ENCODE measurements at places on chromosomes 16 and 17. TPM values are rescaled to one million over a fixed set of nuclear protein-coding genes. Genes with fewer than 3 reads are reported as not detected.

DNA sequence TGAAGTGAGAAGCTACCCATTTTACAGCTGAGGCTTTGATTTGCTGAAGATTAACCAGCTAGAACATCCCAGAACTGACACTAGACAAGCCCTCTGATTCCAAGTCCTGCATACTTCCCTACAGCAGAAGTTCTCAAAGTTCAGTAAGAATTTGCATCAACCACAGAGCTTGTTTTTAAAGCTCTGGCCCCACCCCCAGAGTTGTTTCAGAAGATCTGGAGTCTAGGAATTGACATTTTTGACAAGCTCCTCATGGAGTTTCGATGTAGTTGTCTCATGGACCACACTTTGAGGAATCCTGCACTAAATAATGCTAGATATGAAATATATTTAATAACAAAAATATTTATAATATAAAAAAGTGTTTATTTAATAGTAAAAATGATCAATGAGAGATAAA, 120.3 kb upstream of the ADAMTS18 start:
- DNase-seq, result no peak

The NLRC3 gene
- not detected for total RNA-seq

- DNase-seq, result no peak
These were observed 10.5 kb downstream of the BRIP1 start for GRCh38 chr17:61852857-61853256.

DNA sequence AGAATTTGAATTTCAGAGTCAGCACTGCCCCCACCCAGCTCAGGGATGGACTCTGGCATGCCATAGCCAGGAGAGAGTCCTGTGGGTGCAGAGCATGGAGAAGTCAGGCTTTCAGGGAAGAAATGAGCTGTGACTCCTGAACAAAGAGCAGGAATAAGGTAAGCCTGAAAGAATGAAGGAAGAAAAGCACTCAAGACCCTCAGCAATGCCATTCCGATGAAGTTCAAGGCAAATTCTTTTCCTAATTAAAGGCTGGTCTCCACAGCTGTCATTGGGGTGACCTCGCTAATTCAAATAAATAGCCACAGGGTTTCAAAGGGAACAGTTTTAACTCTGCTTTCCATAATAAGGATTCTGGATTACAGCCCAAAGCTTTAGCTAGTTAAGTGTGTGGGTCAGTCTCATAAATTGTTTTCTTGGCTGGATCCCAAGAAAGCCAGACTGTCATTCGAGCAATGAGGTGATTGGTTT, 31.7 kb downstream of the TOM1L2 start:
- no peak for DNase-seq

DNA sequence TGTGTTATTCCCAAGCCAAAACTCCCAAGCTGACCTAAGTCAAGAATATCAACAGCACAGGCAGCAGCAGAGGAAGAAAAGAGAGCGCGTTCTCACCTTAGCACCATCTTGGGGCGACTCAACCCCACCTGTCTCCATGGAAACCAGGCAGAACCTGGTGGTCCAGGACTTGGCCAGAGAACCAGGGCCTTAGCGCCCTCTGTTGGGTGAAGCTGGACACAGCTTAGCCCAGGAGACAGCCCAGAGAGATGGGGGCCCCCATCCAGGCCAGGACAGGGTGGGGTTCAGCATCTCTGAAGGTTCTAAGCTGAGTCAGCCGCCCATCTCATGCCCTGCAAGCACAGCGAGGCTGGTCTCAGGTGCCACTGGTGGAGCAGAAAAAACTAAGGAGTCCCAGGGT, 60.1 kb upstream of the TMEM132E start:
- peak; percentile 86 for DNase-seq

The BEAN1 gene
- total RNA-seq, result 0.32 TPM

DNA sequence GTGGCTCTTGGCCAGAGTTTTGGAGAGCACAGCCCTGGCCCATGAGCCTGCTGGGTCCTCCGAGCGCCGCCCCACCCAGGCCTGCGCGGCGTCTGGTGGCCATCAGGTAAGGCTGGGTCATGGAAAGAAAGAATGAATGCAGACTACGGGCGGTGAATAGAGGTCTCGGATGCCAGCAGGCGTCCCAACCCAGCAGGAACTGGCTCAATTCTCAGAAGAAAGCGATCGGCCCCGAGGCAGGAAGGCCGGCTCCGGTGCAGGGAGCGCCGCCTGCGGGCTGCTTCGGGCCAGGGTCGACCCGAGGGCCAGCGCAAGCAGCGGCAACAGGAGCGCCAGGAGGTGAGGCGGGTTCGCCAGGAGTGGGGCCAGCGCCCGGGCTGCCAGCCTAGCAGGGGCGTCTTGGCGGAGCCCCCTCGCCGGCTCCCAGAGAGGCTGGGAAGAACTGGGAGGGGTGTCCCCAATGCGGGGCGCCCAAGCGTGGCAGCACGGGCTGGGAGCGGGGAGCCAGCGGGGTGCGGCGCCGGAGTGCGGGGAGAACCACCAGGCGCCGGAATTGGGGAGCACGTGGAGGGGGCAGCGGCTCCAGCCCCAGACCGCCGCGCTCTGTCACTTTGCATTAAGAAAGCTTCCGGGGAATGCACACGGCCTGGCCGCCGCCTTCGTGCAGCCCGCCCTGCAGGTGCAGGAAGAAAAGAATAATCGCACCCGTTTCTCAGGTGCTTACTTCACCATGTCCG, 7.1 kb upstream of the TMC5 start:
- peak; percentile 82 for DNase-seq

- DNase-seq, result no peak
These were observed 2026.5 kb downstream of the TP53TG3F start for GRCh38 chr16:35485915-35486314.

GRCh38 chr16:70694088-70694867, 8.4 kb upstream of the MTSS2 start:
- peak; percentile 69 for DNase-seq

DNA sequence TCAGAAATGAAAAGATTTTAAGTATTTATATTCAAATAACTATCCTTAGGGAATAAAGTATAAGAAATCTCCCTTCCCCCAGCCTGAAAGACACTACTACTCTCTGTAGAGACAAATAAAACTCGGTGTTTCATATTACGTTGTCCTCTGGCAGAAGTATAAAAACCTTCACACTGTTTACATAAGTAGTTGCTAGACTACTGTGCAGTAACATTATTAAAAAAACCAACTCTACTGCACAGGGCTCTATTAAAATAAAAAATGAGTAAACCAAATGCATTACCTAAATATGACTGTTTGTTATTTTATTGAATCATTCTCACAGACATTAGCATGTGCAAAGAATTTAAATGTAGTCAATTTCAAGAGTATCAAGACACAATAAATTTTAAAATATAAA, 67.4 kb downstream of the MED13 start:
- DNase-seq, result no peak

- DNase-seq, result no peak
These were observed 112.8 kb downstream of the ZNF778 start for GRCh38 chr16:89330177-89330856.

DNA sequence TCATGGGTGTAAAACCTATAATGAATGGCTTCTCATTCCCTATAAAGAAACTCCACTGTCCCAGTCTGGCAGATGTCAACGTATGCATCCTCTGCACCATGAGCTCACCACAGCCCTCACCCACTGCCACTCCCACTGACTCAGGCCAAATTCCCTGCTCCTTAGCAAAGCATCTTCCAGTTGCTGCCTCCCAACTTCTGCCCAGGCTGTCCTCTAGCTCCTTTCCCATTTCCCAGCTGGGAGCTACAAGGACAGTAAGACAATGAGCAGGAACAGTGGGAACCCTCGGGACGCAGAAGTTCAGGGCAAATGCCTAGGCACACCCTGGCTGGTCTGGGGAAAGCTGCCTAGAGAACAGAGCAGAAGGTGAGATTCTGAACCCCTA, 9.1 kb upstream of the THAP11 start:
- no peak for DNase-seq

The C16orf86 gene
- 6.0 TPM for total RNA-seq

DNA sequence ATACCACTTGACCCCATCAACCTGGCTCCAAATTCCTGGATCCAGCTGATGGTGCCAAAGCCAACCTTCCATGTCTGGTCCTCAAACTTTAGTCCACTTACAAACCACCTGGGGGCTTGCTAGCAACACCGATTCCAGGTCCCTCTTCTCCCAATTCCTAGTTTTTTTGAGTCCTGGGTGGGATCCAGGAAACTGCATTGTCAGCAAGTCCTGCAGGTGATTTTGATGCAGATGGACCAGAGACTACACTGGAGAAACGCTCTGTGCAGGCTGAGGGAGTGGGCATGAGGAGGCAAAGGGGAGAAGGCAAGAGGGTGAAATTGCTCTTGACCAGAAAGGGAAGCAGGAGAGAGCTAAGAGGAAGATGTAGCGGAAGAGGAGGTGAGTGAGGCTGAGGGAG, 21.0 kb upstream of the NOS2 start:
- no peak for DNase-seq

DNA sequence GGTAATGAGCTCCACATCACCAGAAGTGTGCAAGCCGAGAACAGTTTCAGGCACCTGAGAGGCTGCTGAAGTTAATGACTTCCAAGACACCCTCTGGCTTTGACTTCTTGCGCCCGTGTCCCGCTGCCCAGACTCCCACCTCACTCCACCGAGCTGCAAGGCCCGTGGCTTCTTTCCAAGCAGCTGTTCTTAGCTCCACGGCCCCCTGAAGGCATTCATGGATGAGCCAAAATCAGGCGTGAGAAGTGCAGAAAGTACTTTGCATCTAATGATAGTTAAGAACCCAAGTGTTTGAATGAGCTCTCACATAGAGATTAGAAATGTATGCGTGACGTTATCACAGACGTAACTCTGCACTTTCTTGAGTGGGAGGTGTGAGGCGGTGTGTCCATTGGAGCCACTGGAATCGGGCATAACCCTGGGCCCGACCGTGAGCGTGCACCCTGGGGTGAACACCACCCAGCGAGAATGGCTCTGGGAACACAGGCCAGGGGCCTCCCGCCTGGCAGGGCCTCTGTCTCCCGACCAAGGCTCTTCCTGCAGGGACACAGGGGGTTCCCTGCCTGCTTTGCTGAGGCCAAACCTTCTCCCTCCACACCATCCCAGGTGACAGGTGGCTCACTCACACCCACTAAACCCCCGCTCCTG, 11.0 kb downstream of the NPTX1 start:
- DNase-seq, result no peak

The CES4A gene
- total RNA-seq, result 1.8 TPM

- DNase-seq, result peak; percentile 42
These were observed 24.8 kb upstream of the ARHGAP23 start for GRCh38 chr17:38403491-38403890.

The SERPINF2 gene
- total RNA-seq, result not detected

The CD300E gene
- total RNA-seq, result not detected

The HAS3 gene
- 2.5 TPM for total RNA-seq

- DNase-seq, result no peak
These were observed 1.2 kb downstream of the ARHGAP17 start for GRCh38 chr16:25013751-25014499.

- peak; percentile 94 for DNase-seq
These were observed 102.6 kb upstream of the CREBBP start for GRCh38 chr16:3983081-3983520.

The RASL10B gene
- total RNA-seq, result 4.8 TPM

All from neural progenitor cell (in vitro differentiated cells).